ENCODE measurements at places on chromosomes 2 and 18.

DNA sequence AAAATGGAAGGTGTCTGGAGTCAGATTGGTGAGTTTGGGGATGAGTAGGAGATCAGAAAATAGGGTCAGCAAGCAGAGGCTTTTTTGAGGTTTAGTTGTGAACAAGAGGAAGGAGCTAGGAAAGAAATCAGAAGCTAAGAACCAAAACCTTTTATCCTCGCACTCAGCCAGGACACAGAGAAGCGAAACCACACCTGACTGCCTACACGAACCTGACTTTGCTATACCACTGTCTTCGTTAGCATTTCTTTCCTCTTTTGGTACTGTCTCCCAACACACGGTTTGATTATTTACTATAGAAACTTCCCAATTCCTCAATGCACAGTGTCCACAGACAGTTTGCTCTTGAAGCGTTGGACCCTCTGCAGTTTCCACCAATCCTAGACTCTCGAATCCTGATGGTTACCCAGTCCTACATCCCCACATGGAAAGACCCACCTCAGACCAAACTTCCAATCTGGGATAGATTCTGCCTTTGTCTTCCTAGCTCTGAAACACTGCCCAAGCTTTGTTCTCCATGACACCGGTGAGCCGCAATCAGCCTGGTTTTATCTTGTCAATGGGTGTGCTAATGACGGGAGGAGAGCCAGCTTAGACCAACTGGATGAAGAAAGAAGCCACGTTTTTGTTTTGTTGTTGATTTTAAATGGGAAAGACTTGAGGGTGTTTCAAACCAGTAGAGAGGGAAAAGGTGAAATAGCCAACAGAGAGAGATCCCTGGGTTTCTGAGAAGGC is 137.4 kb downstream of the CABLES1 start:
- DNase-seq: no peak

GRCh38 chr18:37330173-37330572 is 235.4 kb downstream of the CELF4 start:
- no peak for DNase-seq

DNA sequence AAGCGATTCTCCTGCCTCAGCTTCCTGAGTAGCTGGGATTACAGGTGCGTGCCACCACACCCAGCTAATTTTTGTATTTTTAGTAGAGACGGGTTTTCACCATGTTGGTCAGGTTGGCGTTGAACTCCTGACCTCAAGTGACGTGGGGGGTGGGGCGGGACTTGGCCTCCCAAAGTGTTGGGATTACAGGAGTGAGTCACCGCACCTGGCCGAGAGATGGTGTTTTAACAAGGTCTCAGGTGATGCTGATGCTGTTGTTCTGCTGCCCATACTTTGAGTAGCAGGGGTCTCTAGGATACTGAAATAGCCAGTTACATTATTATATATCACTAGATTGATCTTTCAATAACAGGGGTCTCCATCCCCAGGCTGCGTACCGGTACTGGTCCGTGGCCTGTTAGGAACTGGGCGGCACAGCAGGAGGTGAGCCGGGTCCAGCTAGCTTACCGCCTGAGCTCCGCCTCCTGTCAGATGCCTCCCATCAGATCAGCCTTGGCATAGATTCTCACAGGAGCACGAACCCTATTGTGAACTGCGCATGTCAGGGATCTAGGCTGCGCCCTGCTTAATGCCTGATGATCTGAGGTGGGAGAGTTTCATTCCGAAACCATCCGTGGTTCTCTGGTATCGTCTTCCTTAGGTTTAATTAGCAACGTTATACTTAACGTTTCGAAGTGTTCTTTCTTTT is 48.3 kb upstream of the SLC38A11 start:
- no peak for DNase-seq

GRCh38 chr2:42359304-42359964 is 1.6 kb downstream of the COX7A2L start:
- DNase-seq: no peak

GRCh38 chr2:232637866-232638583 is 4.6 kb downstream of the EFHD1 start:
- DNase-seq: no peak

- no peak for DNase-seq
These were observed 5.5 kb downstream of the CEBPZOS start for GRCh38 chr2:37201766-37202165.

GRCh38 chr2:240672701-240673190 is 9.9 kb downstream of the AQP12B start:
- no peak for DNase-seq

DNA sequence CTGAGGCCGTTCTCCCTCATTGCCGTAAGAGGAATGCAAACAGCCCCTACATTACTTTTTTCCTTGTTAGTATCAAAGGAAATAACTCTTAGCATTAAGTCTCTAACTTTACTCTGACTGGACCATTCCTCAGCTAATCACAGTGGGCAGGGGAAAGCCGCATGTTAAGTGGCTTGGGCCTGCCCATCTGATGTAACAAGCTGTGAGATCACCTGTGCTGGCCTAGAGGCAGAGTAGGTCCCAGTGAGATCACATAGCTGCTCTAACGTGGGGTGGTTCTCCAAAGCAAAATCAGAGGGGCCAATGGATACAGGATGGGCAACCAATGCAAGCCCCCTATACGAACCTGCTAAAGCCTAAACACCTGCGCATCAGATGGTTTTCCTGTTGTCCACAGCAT is 5.9 kb upstream of the MOCOS start:
- DNase-seq: no peak

GRCh38 chr18:23226391-23226790 is 91.1 kb downstream of the CABLES1 start:
- no peak for DNase-seq

GRCh38 chr2:130341562-130342019 is 1.1 kb upstream of the IMP4 start:
- DNase-seq: no peak

GRCh38 chr2:197937814-197938213 is 133.4 kb downstream of the PLCL1 start:
- no peak for DNase-seq

DNA sequence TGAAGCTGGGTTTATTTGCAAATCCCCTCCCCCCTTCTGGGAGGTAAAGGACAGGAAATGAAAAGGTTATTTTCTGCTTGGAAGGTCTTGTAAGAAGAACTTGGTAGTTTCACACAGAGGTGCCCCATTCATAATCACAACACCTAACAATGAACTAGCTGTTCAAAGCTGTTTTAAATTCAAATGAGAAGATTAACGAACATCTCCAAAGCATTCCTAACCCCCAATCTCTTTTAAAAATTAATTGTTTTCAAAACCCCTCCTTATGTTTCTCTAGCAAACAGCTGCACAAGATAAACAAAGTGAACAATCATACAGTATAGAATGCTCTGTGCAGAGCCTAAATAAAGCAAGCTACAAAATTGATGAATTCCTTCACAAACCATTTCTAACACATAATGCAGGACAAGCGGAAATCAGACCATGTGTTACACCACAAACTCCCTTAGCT is 271.4 kb downstream of the SATB2 start:
- DNase-seq: no peak

- no peak for DNase-seq
These were observed 127.3 kb downstream of the SNTG2 start for GRCh38 chr2:1077911-1078310.

DNA sequence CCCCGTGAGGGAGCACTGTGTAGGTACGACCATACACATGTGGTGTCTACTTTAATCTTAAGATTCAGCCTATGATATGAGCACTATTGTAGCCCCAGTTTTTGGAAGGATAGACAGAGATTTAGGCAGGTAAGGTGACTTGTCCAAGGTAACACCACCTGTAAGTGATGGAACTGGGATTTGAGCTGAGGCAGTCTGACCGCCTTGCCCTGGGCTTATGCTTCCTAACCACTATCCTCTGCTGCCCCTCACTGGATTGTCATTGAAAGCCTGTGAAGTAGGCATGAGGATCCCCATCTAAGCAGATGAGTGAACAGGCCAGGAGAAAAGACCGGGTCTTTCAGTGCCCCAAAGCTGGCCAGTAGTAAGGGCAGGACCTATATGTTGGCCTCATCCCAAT is 343.8 kb downstream of the CYRIA start:
- no peak for DNase-seq

DNA sequence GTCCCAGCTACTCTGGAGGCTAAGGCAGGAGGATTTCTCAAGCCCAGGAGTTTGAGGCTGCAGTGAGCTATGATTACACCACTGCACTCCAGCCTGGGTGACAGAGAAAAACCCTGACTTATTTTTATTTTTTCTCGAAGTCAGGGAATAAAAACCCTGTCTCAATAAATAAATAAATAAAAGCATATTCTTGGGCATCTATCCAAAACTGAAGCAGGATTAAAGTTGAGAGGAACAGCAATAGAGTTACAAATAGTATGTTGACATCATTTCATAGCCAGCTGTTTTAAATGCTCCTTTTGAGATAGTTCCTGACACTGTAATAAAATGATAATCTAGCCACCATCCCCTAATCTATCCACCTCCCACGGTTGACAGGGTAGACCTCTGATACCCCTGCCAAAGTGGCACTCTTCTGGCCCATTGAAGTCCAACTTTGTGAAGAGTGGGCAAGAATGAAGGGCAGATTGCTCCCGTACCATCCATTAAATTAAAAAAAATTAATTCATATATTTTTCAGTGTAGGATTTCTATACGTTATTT is 42.3 kb upstream of the LPIN2 start:
- DNase-seq: no peak

All from activated T-helper 1 cell treated with anti-CD3 and anti-CD28 coated beads, Interleukin-2, amount 50 U/mL, for 16 hours (primary cell).